ENCODE measurements at places on chromosomes 12 and 14.

- no peak for DNase-seq
These were observed 37.8 kb downstream of the SLCO1A2 start for GRCh38 chr12:21296751-21297406.

- DNase-seq = peak; percentile 69
These were observed 36.9 kb upstream of the SINHCAF start for GRCh38 chr12:31362759-31363415.

DNA sequence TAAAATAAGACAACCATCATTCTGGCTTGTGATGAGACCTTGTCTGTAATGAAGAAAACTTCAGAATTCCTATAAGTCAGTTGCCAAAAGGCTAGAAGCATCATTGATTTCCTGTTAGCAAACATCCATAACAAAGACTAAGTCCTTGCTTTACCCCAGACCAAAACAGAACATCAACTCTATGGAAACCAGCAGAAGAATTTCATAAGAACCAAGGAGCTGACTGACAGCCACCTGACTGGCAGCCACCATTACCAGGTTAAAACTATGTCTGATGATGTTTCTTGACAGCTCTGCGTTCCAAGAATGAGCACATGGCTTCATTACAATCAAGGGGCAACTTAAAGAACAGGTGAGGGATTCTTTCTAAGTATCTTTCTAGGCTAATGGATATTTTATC lies 29.3 kb downstream of the HECTD4 start:
- DNase-seq = no peak

DNA sequence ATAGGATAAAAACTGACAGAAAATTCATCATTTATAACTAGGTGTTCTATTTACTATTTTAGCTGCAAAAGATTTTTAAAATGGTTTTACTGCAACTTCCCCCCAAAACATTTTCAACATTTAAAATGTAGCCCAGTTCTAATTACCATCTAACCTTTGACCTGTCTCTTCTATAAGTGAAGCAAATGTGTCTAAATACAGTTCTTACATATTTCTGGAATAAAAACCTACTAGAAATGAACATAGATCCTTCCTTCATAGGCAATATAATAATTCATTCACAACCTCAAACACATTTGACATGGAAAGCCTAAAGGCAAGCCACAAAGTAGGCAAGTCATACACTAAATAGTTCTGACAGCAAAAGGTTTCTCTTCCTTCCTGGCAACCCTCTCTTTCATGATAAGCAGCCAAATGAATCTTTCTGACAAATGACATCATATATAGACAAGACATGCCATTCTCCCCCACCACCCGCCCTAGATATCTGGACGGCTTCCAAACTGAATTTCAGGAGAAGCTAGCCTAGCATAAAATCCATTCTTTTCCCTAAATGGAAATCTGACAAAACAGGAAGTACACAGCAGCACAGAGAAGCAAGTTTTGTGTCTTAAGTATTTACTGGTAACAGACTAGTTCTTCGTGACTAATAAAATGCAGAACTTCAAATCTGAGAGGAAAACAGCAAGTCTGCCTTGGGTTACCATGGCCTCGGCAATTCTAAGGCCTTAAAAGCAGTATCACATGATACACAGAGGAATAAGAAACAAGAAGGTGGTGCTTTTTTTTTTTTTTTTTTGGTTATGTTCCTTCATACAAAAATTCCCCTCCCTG lies 17.2 kb upstream of the ARID4A start:
- DNase-seq = peak; percentile 56

GRCh38 chr14:36383767-36384431 lies 63.5 kb upstream of the MBIP start:
- no peak for DNase-seq

DNA sequence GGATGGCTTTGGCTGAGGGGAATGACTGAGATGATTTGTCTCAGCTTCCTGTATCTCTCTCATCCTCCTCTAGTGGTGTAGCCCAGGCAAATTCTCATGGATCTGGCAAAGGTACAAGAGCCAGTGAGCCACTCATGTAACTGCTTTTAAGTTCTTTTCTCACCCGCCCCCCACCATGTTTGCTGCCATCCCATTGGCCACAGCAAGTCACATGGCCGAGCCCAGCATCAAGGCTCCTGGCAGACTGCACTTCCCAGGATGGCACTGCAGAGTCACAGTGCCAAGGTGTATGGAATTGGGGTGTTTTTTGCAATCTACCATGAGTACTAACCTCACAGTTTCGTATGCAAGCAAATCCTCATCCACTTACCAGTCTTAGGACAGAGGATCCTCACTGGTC lies 50.9 kb downstream of the CHST11 start:
- no peak for DNase-seq

DNA sequence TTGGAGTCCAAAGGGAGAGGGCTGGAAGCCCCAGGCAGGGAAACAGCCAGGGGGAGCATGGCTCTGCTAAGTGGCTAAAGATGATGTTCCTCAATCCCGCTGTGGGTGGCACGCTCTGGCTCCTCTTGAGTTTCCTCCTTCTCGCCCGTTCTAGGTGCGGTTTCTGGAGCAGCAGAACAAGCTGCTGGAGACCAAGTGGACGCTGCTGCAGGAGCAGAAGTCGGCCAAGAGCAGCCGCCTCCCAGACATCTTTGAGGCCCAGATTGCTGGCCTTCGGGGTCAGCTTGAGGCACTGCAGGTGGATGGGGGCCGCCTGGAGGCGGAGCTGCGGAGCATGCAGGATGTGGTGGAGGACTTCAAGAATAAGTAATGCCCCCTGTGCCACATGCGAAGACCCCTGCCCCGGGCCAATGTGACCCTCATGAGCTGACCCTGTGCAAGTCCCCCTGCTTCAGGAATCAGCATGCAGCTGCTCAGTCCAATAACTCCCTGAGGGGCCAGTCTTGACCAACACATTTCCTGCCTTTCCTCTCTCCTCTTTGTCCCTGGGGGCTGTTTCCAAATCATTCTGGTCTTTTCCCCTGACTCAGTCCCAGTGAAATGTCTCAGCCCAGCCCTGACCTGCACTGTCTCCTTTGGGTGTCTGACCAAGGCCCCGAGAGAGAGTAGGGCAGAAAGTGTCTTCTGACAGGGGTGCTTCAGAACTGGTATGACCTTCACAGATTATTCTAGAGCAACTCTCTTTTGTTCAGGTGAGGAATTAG lies 2.1 kb downstream of the KRT7 start:
- DNase-seq = no peak

GRCh38 chr12:127287256-127287655 lies 979.7 kb upstream of the TMEM132C start:
- no peak for DNase-seq

- DNase-seq = no peak
These were observed 19.9 kb downstream of the JAG2 start for GRCh38 chr14:105148604-105149145.
